ENCODE measurements at places on chromosomes 12 and 14.

- no peak for DNase-seq
Observed at GRCh38 chr12:56878010-56878339, 56.2 kb downstream of the SDR9C7 start.

DNA sequence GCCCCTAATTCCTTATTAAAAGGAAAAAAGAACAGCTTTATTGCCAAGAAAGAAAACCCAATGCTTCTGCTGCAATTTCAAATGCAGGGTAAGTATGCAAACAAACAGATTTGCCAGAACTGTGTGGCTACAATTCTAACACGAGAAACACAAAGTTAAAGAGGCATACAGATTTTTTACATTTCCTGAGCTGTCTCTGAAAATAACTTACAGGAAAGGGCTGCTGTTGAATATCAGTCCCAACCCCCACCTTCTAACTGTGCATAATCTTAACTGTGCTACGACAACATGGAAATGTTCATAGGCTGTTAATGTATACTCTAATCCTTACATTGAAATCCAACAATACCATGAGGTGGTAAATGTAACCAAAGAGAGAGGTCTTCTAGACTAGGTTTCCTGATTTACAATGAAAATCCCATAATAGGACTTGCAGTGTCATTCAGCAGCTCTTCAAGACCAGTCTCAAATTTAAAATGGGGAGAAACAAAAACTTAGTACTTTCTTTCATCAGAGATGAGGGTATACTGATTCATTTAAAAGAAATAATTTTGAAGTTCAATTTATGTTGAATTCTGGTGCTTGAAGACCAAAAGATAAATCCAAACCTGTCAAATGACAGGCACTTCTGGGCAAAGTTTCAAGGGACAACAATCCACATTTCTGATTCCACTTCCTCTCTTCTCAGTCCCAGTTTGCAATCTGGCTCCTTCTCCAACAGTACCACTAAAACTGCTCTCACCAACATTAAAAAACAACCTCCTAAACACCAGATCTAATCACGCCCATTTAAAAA, 14.4 kb downstream of the FGD6 start:
- DNase-seq = no peak

DNA sequence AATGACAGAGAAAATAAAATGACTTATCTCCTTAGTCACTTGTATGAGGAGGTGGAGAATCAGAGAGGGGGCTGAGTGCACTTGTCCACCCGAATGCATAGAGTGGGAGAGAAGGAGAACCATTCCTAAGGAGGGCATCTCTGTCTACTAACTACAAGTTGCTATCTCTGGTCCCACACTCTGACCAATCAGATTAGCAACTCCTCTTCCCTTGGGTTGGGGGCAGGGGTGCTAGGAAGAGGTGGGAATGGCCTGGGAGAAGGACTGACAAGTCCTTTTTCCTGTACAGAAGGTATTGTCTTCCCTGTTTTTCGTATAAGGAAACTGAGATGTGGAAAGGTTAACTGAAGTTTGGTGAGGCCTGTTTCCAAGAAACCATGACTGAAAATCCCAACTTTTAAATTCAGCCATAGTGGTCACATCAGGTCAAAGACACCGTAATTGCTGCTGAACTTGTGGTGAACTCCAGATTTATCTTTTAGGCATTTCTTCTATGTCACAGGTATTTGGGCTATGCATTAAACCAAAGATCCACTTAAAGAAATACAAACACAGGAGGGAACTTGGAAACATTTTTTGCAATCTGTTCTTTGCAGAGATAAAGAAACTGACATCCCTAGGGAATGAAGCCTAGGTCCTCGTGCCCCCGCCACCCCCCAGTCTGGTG, 207.8 kb downstream of the CRADD start:
- no peak for DNase-seq

DNA sequence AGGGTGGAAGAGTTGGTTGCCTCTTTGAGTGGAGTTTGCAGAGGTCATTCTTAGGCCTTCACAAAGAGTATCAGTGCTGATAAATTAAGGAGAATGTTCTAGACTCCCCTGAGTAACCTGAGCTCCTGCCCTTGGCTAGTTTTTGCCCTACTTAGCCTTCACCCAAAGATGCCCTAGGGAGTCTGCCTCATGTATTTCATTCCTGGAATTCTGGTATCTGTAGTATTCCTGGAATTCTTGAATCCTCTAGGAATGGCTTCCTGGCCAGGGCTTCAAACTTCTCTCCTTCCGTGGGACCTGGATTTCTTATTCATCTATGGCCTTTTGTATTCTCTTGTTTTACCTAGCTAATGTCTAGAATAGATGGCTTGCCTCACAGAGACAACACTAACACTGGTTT, 701.1 kb downstream of the NOVA1 start:
- DNase-seq = no peak

GRCh38 chr12:80162177-80162576, 62.8 kb downstream of the OTOGL start:
- no peak for DNase-seq

GRCh38 chr14:82528016-82528415, 994.4 kb upstream of the SEL1L start:
- DNase-seq = no peak

DNA sequence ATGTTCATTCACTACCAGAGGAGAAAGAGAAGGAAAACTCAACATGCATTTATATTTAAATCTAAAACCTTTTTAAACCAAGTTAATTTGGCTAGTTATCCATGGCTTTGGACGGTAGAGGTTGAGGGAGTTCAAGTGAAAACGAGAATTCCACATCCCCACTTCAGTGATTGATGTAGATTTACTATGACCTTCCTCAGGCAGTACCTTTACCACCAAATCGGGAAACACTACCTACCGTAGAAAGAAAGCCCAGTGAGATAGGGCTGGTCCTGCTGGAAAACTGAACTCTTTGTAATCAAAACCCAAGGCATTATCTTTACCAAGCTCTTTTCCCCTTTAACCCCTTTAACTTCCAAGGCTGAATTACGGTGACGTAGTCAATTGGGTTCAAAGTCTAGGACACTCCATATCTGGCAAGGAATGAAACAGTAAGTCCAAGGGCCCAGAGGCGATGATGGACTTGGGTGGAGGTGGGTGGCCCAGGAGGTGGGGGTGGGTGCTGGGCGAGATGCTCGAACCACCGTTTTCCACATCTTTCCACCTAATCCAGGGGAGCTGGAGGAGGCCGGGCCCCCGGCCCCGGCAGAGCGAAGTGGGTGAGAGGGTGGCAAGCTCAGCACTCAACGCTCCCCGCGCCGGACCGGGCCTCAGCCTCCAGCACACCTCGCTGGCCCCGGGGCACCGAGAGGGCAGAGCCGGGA, 618 bp downstream of the SEC23A start:
- DNase-seq = no peak

DNA sequence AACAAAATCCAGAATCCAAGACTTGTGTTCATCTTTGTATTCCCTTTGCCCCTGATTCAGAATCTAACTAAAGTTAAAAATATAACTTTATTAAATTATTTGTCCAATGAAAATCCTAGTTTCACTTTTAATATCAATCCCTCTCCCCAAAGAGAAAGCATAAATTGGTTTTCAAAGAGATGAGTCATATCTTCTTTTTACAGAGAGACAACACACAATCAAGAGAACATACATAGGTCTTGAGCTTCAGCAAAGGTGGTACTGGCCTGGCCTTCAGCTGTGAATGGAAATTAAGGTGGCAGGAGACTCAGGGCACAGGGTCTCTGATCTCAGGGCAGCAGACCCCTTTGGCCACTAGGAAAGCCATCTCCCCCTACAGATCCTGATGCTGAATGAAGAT, 4.3 kb upstream of the ASCL1 start:
- no peak for DNase-seq

DNA sequence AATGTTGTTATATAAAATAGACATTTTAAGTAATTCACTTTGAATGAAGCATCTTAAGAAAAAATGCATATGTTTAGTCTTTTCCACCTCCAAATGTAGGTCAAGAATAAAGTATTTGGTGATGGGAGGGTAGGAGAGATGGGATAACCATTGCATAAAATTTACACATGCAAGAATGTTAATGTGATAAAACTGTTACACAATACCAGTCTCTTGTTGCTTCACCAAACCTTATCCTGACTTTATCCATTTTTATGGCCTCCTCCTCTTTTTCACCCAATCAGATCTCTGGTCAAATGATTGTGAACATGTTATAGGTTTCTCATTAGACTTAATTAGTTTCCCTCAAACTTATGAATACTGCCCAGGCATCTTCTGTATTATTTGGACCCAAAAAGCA, 994.5 kb upstream of the FLRT2 start:
- DNase-seq = no peak
